Ecto neural progenitor cell (in vitro differentiated cells): ENCODE measurements at places on chromosomes 3 and 15.

DNA sequence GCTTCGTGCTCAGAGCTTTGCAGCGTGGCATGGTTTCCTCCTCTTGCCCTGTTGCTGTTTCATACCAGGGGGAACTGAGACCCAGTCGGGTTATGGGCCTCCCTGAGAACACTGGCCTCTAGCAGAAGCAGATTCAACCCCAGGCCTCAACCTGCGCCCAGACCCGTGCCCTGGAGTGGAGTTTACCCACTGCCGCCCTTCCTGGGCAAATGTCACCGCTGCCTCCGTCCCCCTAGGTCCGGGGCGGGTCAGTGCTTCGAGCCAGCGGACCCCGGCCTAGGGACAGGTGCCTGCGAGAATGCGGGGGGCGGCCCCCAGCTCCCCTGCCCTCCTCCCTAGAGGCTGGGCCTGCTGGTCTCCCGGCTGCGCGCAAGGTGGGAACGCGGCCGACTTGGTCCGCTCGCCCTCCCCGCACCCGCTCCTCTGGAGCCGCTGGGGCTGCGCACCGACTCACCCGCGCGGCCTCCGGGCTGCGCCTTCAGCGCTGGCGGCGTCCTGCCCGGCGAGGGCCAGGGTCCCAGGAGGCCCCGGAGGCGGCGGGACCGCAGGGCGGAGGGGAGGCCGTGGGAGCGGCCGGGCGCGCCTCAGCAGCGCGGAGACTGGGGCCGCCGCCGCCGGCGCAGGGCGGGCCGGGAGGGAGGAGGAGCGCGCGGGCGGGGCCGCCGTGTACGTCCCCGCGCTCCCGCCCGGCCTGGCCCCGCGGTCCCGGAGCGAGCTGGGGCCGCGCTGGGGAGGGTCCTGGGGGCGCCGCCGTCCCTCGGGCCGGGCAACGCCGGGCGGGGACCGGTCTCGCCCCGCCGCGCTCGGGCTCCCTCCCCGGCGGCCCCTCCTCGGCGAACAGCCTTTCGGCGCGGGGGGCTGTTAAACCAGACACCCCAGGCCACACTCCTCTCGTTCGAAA, at the start of gene PIGZ:
TSS of gene PIGZ (minus strand) at position 601 of the 901 bp plus-strand sequence. CDS start 16,802 bp downstream, outside the sequence.
- DNase-seq = peak; percentile 65

- no peak for DNase-seq
Measured at GRCh38 chr3:100532411-100532810, 40.0 kb downstream of the TMEM45A start.

GRCh38 chr3:117399311-117400078, 689.9 kb downstream of the TUSC7 start:
- DNase-seq = peak; percentile 48

DNA sequence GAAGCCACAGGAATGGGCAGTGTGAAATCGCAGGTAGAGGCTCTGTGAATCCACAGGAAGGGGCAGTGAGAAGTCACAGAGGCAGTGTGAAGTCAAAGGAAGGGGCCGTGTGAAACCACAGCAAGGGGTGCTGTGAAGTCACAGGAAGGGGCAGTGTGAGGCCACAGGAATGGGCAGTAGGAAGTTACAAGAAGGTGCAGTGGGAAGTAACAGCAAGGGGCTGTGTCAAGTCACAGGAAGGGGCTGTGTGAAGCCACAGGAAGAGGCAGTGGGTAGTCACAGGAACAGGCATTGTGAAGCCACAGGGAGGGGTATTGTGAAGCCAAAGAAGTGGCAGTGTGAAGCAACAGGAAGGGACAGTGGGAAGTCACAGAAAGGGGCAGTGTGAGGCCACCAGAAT, 34.1 kb downstream of the GASK1A start:
- DNase-seq = no peak

GRCh38 chr3:70568626-70569025, 256.2 kb upstream of the MDFIC2 start:
- no peak for DNase-seq

DNA sequence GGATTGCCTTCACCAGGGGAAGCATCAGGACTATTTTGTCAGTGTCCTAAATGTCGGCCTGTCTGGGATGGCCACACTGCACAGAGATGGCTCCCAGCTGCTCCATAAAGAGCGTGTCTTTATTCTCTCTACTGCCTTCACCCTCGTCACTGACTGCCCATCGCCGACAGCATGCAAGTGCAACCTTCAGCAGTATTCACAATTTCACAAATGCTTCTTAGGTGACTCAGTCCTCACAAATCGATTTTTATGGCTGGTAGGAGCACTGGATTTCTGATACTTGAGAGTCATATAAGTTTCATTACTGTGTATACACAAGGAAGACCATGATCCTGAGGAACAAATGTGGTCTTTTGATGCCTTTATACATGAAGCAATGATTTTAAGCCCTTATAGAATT, 1.1 kb upstream of the SSUH2 start:
- no peak for DNase-seq

- DNase-seq = no peak
Measured at GRCh38 chr3:175383371-175383770, 524.2 kb downstream of the NAALADL2 start.

DNA sequence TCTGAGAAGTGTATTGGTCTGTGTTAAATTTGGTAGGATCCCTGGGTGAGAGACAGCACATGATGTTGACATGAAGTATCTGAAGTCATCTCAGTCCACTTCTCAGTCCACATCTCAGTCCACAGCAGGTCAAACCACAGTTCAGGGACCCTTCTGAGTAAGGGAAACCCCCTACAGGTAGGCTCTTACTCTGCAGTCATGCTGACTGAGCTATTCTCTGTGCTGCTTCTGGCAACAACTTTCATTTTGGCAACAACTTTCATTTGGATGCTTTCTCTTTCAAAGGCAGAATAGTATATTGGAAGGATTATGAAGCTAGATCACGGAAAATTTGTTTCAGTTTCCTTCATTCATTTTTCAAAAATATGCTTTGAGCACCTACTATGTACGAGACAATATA, 178.2 kb upstream of the GOLIM4 start:
- DNase-seq = no peak
